ENCODE measurements at places on chromosomes 12 and 14. TPM values are rescaled to one million over a fixed set of nuclear protein-coding genes. Genes with fewer than 3 reads are reported as not detected.

GALNT8 gene
- 0.42 TPM for total RNA-seq

CCDC175 gene
- total RNA-seq, result not detected

SPSB2 gene
- 2.6 TPM for total RNA-seq

RXYLT1 gene
- 12.7 TPM for total RNA-seq

DYNC1H1 gene
- 207 TPM for total RNA-seq

CCNT1 gene
- total RNA-seq, result 77.0 TPM

PITPNM2 gene
- 15.4 TPM for total RNA-seq

LIN7A gene
- not detected for total RNA-seq

ADAM21 gene
- total RNA-seq, result 0.32 TPM

RITA1 gene
- 14.0 TPM for total RNA-seq

RHOJ gene
- total RNA-seq, result not detected

GPR68 gene
- total RNA-seq, result 1.2 TPM

DNA sequence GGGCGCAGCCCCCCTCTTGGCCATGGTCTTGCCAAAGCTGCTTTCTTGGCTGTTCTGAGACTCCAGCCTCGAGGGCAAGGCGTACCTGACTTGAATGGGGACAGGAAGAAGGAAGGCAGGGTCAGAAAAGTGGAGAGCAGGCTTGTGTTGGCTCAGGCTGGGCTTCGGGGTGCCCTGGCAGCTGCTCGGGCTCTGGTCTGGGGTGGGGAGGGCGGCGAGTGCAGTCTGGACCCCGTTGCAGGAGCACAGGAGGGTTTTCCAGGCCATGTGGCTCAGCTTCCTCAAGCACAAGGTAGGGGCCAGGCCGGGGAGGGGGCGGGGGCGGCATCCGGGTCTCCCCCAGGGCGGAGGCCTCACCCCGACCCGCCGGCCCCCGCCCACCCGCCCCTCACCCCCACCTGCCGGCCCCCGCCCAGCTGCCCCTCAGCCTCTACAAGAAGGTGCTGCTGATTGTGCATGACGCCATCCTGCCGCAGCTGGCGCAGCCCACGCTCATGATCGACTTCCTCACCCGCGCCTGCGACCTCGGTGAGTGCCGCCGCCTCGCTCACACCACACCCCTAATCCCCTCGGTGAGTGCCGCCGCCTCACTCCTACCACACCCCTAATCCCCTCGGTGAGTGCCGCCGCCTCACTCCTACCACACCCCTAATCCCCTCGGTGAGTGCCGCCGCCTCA lies 4.2 kb downstream of the NOC4L start:
- H3K27ac ChIP-seq, result no peak overlapping the region
- peaks cover 20% of the 10 kb centered on the region for H3K4me1 ChIP-seq
- DNase-seq, result no peak
- no peaks in the 10 kb centered on the region for H3K27me3 ChIP-seq
- no peak overlapping the region for H3K4me3 ChIP-seq
- peaks cover 6% of the 10 kb centered on the region for H3K36me3 ChIP-seq

DNA sequence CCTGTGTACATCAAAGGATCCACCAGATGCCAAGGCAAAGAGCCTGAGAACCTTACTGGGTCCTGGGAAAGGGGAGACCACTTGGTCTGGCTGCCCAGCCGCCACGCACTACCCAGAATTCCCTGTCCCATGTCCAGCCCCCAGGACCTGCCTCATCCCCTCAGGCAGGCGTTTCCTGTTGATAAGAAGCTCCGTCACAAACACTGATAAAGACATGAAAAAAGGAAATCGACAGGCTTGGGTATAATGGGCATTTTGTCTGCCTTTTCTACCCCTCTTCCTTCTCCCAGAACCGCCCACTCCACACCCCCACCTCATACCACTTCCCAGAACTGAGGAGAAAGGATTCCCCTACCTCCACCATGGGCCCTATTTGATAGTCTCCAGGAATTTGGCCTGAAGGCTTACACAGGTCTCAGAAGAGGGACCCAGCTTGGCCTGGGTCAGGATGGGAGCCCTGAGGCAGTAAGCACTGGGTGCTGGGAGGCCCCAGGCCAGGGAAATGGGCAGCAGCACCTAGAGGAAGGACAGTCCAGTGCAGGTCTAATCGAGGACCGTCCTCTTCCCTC lies 18.8 kb downstream of the ACVRL1 start:
- no peak overlapping the region for H3K27ac ChIP-seq
- H3K27me3 ChIP-seq, result no peaks in the 10 kb centered on the region
- no peak for DNase-seq
- no peak overlapping the region for H3K4me3 ChIP-seq
- H3K36me3 ChIP-seq, result no peaks in the 10 kb centered on the region

- H3K4me3 ChIP-seq, result no peak overlapping the region
- H3K36me3 ChIP-seq, result no peaks in the 10 kb centered on the region
- H3K4me1 ChIP-seq, result no peaks in the 10 kb centered on the region
Observed at GRCh38 chr14:72165229-72165698, 233.0 kb downstream of the RGS6 start.

GRCh38 chr14:61841145-61841544 lies 78.9 kb downstream of the SNAPC1 start:
- no peaks in the 10 kb centered on the region for H3K27me3 ChIP-seq
- H3K4me1 ChIP-seq, result peaks cover 7% of the 10 kb centered on the region
- peak; percentile 72 for DNase-seq
- no peak overlapping the region for H3K4me3 ChIP-seq
- no peak overlapping the region for H3K27ac ChIP-seq

GRCh38 chr12:60174941-60175340 lies 579.1 kb downstream of the SLC16A7 start:
- no peaks in the 10 kb centered on the region for H3K36me3 ChIP-seq
- no peaks in the 10 kb centered on the region for H3K4me1 ChIP-seq
- H3K27me3 ChIP-seq, result no peaks in the 10 kb centered on the region
- H3K4me3 ChIP-seq, result no peak overlapping the region
- H3K27ac ChIP-seq, result no peak overlapping the region

DNA sequence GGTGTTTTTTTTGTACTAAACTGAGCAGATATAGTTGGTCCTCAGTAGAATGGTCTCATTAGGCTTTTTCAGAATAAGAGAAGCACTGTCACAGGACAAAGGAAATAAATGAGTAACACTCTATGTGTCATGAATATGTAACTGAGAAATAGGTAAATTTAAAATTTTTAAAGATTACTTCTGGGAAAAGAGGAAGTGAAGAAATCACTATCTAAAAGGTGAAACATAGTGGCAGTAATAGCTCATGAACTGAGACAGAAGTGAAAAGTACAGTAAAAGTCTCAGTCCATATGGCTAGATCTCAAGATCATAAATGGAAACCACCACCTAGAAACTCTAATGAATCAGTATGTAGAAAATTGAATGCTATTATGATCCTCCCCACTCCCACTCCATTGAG lies 89.3 kb upstream of the TTC7B start:
- H3K4me1 ChIP-seq, result peaks cover 25% of the 10 kb centered on the region
- peak overlapping the region; percentile 73 for H3K27ac ChIP-seq
- no peak overlapping the region for H3K4me3 ChIP-seq
- peaks cover under 1% of the 10 kb centered on the region for H3K36me3 ChIP-seq

- H3K4me3 ChIP-seq, result no peak overlapping the region
- DNase-seq, result no peak
- H3K4me1 ChIP-seq, result no peaks in the 10 kb centered on the region
- no peaks in the 10 kb centered on the region for H3K36me3 ChIP-seq
- peaks cover 3% of the 10 kb centered on the region for H3K27me3 ChIP-seq
- H3K27ac ChIP-seq, result no peak overlapping the region
Observed at GRCh38 chr14:70425354-70425753, 8.5 kb upstream of the SYNJ2BP start.

GRCh38 chr14:61866932-61867920 lies 105.0 kb downstream of the SNAPC1 start:
- H3K27me3 ChIP-seq, result peaks cover 5% of the 10 kb centered on the region
- peaks cover 7% of the 10 kb centered on the region for H3K4me1 ChIP-seq
- DNase-seq, result no peak

GRCh38 chr12:116853507-116853906 lies 27.7 kb downstream of the HRK start:
- DNase-seq, result no peak
- H3K4me1 ChIP-seq, result no peaks in the 10 kb centered on the region
- H3K4me3 ChIP-seq, result no peak overlapping the region
- peaks cover 8% of the 10 kb centered on the region for H3K36me3 ChIP-seq

- peak; percentile 95 for DNase-seq
- peak overlapping the region; percentile 33 for H3K27ac ChIP-seq
- H3K27me3 ChIP-seq, result no peaks in the 10 kb centered on the region
- peaks cover 9% of the 10 kb centered on the region for H3K36me3 ChIP-seq
Observed at GRCh38 chr14:70972107-70972976, 65.1 kb downstream of the PCNX1 start.

GRCh38 chr14:23984891-23985602 lies 3.7 kb upstream of the DHRS4L2 start:
- peaks cover 5% of the 10 kb centered on the region for H3K36me3 ChIP-seq
- DNase-seq, result no peak

GRCh38 chr12:121314431-121314830 lies 17.9 kb upstream of the CAMKK2 start:
- H3K4me1 ChIP-seq, result peaks cover 27% of the 10 kb centered on the region
- H3K4me3 ChIP-seq, result no peak overlapping the region
- H3K27ac ChIP-seq, result no peak overlapping the region
- H3K36me3 ChIP-seq, result peaks cover 44% of the 10 kb centered on the region

DNA sequence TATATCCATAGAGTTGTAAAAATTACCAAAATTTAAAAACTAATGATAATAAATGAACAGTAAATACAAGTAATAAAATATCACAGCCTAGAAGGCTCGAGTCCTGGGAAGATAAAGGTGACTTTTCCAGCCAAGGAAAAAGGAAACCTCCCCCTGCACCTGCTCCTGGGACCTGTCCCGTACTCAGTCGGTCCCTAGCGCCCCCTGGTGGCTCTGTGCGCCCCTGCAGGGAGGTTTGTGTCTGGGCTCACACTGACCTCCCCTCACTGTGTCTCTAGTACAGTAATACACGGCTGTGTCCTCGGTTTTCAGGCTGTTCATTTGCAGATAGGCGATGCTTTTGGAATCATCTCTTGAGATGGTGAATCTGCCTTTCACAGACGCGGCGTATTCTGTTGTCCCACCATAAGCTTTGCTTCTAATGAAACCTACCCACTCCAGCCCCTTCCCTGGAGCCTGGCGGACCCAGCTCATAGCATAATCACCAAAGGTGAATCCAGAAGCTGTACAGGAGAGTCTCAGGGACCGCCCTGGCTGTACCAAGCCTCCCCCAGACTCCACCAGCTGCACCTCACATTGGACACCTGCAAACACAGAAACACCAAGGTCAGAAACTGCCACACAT lies 1030.4 kb downstream of the TMEM121 start:
- H3K4me1 ChIP-seq, result no peaks in the 10 kb centered on the region
- peaks cover 5% of the 10 kb centered on the region for H3K27me3 ChIP-seq
- no peak overlapping the region for H3K27ac ChIP-seq
- H3K4me3 ChIP-seq, result no peak overlapping the region

DNA sequence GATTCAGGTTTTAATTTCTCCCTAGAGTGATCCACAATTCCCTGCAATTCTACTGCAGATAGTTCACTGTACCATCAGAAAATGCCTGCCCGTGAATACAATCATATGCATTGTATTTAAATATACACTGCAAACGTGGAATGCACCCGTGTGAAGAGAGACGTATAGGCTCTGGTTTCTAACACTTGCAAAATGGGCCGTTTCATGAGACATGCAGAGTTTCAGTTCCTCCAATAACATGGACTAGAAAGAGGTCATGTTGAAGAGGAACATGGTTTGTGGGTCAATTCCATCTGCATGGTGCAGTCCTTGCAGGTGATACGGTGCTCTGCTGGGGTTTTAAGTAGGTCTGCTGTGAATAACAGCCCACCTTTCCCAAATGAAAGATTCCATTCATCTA lies 373.3 kb downstream of the TMEM132D start:
- H3K4me3 ChIP-seq, result no peak overlapping the region
- no peak overlapping the region for H3K27ac ChIP-seq
- no peaks in the 10 kb centered on the region for H3K4me1 ChIP-seq
- no peak for DNase-seq
- H3K36me3 ChIP-seq, result no peaks in the 10 kb centered on the region
- H3K27me3 ChIP-seq, result no peaks in the 10 kb centered on the region

DNA sequence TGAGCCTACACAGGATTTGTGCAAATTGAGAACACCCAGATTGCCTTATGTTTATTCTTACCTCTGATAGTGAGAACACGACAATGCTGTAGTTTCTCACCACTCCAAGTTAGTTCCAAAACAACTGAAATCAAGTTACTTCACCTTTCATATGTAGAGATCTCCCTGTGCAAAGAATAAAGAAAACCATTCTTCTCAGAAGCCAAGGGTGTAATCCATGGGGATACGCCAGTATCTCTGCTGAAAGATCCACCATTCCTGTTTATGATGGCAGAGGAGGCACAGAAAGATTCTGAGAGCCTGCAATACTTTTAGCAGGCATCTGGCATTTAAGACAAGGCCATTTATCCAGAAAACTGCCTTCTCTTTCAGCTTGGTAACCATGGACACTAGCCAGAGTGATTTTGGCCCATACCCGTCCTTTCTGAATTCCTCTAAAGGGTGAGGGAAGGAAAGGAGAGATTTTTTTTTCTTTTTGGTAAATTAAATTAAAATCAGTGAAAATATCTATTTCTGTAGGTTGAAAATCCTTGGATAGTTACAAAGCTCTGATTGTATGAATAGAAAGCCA lies 355.4 kb upstream of the FAR2 start:
- H3K27ac ChIP-seq, result no peak overlapping the region
- H3K4me1 ChIP-seq, result no peaks in the 10 kb centered on the region
- H3K36me3 ChIP-seq, result no peaks in the 10 kb centered on the region

DNA sequence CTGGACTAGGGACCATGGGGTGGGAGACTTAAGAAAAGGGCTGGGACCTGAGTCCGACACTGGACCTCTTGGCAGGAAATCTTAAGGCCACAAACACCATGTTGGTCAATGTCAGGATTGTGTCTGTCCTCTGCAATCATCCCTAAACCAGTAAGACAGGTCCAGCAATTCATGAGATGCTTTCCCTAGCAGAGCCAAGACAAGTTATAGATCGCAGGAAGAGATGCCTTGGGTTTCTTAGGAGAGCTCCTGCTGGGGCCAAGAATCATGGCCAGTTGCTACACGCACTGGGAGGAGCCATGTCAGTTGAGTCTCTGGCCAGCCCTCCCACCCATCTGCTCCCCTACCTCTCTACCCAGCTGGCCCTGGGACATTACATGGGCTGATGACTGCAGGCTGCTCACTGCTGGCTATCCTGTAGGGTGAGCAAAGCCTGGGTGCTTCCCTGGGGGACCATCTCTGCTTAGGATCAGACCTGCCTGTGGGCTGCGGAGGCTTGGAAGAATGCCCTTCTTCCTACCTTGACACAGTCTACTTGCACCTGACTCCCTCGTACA lies 14.2 kb downstream of the PLEKHH1 start:
- no peaks in the 10 kb centered on the region for H3K36me3 ChIP-seq
- no peak overlapping the region for H3K27ac ChIP-seq
- no peak overlapping the region for H3K4me3 ChIP-seq
- H3K4me1 ChIP-seq, result no peaks in the 10 kb centered on the region
- no peak for DNase-seq

- H3K27me3 ChIP-seq, result no peaks in the 10 kb centered on the region
- H3K4me3 ChIP-seq, result no peak overlapping the region
- DNase-seq, result no peak
- no peaks in the 10 kb centered on the region for H3K36me3 ChIP-seq
- H3K27ac ChIP-seq, result peak overlapping the region; percentile 61
- H3K4me1 ChIP-seq, result peaks cover 55% of the 10 kb centered on the region
Observed at GRCh38 chr14:24662753-24663152, 28.8 kb upstream of the GZMB start.

- H3K27ac ChIP-seq, result no peak overlapping the region
- no peaks in the 10 kb centered on the region for H3K36me3 ChIP-seq
- no peaks in the 10 kb centered on the region for H3K27me3 ChIP-seq
- H3K4me1 ChIP-seq, result peaks cover 23% of the 10 kb centered on the region
Observed at GRCh38 chr12:709455-710020, 42.8 kb upstream of the WNK1 start.

Measured in activated naive CD4-positive, alpha-beta T cell treated with anti-CD3 and anti-CD28 coated beads for 36 hours (primary cell).